ENCODE measurements at places on chromosomes 2 and 18.

DNA sequence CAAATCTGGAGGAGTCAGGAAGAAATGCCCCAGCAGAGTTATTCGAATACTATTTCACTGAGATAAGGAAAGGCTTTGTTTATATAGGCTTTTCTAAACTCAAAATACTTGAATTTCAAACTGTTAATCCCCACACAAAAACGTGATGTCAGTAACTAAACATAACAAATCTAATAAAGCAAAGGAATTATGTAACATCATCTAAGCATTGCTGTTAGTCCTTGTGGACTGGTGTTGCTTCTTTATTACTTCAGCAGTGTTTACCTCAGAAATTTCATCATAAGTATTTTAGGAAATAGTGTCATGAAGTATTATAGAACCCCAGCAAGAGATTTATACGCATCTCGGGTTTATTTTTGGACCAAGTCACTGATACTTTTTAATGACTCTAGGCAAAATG is 19.7 kb upstream of the SANBR start:
- no peak for DNase-seq

DNA sequence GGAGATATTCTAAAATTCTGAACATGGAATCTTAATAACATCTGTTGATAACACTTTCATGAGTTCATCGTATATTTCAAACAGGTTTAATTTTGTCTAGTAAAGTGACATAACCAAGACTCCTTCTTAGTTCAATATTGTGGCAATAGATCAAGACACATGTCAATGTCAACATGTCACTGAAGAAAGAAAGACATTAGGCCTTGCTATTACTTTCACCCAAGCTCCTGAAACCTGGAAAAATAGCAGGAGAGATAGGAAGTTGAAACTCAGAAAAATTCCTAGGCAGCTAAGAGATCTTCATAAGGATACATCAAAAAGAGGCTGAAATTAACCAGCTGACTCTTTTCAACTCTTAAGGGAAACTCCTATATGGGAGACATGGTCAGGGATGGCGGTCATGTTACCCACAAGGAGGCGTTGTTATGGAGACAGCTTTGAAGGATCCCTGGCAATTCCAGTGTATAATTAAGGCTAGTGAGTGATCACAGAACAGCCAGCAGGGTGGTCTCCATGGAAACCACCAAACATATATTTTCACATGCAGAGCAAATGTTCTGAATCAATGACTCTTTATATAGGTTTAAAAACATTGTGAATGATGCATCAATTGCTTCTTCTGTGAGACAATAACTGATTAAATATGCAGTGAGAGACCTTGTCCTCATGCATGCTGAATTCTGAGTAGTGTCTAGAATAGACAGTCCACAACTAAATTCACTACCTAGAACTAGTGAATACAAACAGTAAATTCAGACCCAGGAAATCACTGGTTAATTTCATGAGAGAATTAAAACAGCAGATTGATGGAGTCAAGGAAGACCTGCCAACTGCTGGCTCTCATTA is 115.3 kb upstream of the RIOK3 start:
- no peak for DNase-seq

- DNase-seq: no peak
Observed at GRCh38 chr18:38023871-38024270, 458.3 kb upstream of the CELF4 start.

- no peak for DNase-seq
Observed at GRCh38 chr18:55048892-55049291, 89.6 kb upstream of the CCDC68 start.

DNA sequence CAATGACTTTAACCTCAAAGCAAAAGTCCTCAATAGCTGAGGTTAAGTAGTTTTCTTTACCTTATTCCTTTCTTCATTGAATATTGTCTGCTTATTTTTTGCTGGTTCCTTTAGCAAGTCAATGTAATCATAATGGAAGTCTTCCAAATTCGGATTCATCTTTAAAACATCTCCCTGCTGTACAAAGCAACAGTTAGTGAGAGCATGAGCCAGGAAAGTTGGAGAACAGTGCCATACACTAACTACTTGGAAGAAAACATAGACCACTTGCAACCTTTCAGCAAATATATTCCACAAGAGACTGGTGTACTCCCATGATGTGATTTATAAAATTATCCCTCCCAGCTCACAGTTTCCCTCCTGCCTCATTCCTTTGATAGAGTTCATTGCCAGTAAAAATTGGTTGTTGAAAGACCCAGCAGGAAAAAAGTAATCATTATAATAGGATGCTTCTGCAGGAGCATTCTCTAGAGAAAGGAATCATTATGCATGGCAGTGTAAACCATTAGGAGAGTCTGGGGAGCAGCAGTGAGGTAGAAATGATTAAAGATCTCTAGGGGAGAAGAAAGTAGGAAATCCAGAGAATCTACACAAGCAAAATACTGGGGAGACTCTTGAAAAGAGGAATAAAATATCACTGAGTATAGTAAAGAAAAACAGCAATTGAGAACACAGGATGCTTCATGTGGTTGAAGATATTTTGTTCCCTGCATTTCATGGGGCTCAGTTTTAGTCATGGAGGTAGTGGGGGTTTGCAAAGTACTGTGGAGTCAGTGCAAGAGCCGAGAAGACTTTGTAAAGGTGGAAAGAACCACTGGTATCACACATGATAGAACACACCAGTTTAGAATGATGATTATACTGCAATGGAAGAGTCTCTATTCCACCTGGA is 38.6 kb upstream of the TTN start:
- no peak for DNase-seq

GRCh38 chr18:22900558-22901238 is 32.4 kb upstream of the RBBP8 start:
- no peak for DNase-seq

- DNase-seq: no peak
Observed at GRCh38 chr2:207176247-207176646, 10.5 kb upstream of the KLF7 start.

DNA sequence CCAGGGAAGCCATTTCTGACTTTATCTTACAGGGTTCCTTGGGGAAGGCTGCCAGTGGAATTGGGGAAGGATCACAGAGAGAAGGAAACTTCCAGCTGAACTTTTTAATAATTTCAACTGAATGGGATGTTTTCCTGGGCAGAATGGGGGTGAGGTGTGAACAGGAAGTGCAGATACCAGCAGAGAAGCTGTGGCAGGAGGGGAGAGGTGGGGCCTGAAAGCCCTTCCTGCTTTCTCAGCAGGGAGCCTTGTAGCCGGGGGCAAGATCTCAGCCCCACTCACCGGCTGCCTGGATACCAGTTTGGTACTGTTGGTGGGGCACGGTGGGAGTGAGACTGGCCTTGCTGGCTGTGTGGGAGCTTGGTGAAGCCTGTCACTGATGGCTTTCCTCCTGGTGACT is 170.5 kb downstream of the ZBTB7C start:
- DNase-seq: no peak

DNA sequence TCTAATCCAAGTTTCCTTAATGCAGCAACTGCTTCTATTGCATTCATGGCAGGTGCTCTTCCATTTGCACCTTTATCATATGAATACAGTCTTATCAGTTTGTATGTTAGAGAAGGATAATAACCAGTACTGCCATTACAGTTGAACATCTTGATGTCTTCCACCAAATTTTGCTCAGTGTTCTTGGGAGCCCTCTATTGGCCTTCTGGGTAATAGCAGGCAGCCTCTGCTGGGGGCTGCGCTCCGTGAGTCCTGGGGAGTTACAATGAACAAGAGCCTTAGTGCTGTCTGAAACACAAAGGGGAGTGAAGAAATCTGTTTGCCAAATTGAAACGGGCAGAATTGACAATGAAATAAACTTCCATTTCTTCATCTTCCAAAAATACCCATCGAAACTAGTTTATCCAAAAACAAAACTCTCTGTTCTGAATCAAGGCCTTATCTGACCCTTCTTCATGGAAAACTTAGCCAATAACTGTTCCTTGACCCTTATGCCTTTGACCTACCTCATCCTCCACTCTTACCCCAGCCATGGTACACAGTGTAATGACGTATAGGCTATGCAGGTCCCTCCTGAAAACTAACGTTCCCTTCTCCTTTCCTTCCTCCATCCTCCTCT is 79.9 kb downstream of the ALK start:
- no peak for DNase-seq

DNA sequence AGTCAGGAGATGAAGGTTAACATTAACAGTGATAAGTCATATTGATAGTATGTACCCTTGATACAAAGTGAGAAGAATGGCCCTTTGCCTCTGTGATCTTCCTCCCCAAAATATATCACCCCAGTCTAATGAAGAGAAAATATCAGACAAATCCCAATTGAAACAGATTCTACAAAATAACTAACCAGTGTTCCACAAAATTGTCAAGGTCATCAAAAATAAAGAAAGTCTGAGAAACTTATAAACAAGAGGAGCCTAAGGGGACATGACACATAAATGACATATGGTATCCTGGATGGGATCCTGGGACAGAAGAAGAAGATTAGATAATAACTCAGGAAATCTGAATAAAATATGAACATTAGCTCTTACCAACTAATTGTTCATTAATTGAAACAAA is 398.4 kb downstream of the DSC3 start:
- no peak for DNase-seq

- DNase-seq: no peak
Observed at GRCh38 chr2:71631411-71631931, 178.1 kb downstream of the DYSF start.

DNA sequence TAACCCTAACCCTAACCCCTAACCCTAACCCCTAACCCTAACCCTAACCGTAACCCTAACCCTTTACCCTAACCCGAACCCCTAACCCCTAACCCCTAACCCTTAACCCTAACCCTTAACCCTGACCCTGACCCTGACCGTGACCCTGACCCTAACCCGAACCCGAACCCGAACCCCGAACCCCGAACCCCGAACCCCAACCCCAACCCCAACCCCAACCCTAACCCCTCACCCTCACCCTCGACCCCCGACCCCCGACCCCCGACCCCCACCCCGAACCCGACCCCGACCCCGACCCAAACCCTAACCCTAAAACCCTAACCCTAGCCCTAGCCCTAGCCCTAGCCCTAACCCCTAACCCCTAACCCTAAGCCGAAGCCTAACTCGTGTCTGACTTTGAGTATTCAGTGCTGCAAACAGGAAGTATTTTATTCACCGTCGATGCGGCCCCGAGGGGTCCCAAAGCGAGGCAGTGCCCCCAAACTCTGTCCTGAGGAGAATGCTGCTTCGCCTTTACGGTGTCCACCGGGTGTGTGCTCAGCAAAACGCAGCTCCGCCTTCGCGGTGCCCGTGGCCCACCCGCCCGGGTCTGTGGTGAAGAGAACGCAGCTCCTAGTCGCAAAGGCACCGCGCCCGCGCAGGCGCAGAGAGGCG is 36.0 kb downstream of the FAM110C start:
- DNase-seq: no peak

DNA sequence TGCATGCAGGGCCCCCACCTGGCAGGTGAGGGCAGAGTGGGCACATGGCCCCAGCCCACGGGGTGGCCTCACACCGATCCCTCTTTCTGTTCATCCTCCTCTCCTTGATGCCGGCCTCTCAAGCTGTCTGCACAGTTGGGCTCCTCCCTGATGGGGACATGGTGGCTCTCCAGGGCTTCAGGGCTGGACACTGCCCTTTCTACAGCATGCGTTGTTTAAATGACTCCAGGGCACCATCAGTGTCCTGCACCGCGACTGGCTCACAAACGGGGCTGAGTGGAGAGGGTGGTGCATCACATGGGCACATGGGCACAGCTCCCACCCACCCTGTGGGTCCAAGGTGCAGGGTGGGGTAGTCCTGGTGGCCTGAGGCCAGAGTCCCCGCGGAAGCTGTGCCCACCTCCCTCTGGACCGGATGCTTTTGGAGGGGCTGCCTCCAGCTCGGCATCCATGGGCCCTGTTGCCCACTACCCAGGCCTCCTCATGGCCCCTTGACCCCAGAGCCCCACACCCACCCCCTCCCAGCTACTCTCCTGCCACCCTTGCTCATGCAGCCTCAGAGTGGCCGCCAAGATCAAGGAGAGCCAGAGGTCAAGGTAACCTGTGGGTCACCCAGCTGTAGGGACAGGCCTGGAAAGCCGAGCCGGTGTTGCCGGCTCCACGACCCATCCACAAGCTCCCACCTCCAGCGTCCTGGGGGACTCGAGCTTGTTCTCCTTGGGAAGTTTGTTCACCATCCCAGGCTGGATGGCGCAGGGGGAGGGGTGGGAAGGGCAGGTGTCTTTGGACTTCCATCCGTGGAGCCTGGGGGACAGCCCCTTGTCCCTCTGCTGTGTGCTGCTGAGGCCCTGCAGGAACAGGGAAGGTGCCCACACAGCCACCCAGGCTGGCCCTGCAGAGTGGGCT is 12.3 kb upstream of the SNED1 start:
- DNase-seq: peak; percentile 39

DNA sequence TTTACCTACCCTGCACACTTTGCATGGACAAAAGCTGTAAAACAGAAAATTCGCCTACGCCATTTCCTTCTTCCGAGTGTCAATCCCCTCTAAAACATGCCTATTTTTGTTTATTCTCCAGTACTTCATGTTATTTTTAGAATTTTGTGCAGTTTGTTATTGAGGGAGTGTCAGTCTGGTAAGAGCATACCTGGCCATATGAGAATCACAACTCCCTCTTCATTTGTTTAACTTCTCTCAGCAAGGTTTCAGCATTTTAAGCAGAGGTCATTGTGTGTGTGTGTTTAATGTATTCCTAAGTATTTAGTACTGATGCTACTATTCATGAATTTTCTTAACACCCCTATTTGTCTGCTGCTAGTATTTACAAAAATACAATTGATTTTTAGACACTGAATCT is 49.4 kb downstream of the SMAD2 start:
- DNase-seq: no peak

DNA sequence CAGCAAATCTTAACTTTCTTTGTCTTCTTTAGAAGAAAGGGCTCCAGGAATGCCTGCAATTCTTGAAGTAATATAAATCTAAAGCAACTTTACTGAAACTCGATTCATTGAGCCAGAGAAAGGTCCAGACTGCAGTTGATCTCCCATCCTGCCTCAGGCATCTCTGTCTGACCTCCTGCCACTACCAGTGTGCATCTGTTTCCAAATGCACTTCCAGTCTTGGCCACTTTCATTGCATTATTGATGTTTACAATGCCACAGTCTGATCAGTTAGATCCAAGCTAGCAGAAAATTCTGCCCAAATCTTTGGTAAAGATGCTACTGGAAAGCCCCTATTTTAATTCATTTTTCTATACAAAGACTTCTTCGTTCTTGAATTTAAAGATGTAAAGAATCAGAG is 158.0 kb downstream of the RAPGEF4 start:
- DNase-seq: no peak

DNA sequence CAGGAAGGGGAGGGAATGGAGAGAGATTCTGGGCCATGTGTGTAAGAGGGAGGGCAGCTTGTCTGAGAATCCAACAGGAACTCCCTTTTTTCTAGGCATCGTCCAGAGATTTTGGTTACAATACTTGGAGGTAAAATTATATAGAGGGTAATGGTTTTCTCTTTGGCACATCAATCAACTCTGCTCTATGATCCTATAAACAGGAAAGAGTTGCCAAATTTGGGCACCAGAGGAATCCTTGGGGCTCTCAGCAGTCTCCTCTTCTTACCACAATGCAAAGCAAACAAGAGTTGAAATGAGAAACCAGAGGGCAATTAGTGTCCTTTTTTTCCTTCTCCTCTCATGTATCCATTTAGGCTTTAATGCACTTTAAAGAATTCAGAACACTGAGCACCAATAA is 243.4 kb downstream of the SLC8A1 start:
- DNase-seq: no peak

Data from ureter (tissue), 1 donor.